ENCODE measurements at places on chromosomes 13 and 19.

- no peak for DNase-seq
These were observed 17.3 kb downstream of the EPS15L1 start for GRCh38 chr19:16454351-16454918.

- no peak for DNase-seq
These were observed 13.2 kb downstream of the ATCAY start for GRCh38 chr19:3893509-3894179.

DNA sequence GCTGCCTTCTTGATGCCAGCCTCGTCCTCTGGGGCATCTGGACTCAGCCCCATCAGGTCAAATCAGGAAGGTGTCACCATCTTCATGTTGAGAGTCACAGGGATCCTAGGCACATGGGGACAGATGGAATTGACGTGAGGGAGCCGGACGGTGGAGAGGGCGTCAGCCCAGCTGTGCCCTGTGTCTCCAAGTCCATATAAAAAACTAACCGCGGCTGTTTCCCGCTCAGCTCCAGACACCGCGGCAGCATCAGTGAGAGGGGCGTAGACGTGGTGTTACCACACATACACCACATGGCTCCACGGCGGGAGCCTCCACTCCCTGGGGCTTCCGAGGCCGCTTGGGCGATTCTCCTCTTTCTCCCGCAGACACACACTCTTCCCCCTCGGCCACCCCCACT lies 5.6 kb upstream of the PRR36 start:
- DNase-seq = no peak

DNA sequence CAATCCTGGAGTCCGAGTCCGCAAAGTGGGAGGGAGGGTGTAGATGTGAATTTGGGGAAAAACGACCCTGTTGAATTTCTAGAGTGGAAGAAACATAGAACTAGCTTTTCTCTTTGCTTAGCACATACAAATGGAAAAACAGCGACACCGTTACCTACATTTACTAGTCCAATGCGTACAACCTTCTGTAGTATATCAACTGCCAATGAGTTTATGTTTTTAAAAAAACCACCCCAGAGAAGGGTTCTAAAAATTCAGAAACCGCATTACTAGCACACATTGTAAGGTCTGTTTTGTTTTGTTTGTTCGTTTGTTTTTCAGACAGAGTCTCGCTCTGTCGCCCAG lies 332 bp upstream of the SUPT20H start:
- DNase-seq = no peak

DNA sequence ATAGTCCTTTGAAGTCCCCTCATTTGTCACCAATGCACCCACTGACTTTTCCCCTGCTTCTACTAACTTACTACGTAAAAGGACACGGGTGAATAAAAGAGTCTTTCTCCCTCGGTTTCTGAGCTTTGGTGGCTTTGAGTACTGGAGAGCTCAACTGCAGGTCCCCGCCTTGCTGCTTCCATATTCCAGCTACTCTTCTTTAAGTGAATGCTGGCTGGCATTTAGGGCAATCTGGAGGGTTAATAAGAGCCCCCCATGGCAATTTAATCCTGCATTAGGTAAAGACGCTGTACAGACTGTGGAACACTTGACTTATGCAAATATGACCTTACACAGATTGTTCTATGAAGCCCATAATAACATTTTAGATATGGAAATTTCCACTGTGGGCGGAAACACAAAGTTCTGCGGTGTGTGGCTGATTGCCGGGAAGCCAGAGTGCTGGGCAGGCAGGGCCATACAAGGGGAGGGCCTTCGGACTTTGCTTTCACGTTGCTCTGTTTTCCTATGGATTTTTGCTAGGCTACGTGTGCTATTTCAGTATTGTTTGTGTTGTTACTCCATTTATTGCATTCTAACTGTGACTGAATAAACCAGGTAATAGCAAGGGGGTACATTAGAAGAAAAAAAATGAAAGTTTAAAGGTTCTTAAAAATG lies 97.5 kb downstream of the SLC10A2 start:
- DNase-seq = no peak

GRCh38 chr19:2540646-2541454 lies 64.9 kb downstream of the GADD45B start:
- no peak for DNase-seq

DNA sequence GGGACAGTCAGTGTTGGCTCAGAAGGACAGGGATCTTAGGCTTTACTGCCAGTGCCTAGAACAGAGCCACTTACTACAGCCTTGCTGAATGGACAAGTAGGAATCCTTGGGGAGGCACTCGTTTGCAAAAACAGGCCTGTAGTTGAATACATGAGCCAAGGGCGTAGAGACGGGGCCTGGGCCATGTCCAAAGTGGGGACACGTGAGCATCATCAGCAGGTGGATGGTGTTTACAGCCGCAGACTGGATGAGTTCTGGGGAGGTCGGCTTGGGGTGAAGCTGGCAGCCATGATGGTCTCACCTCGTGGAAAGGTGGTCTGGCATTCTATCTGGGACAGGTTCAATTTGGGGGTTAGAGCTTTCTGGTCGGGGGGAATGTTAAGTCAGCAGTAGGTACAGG lies 17.5 kb downstream of the RYR1 start:
- DNase-seq = no peak

DNA sequence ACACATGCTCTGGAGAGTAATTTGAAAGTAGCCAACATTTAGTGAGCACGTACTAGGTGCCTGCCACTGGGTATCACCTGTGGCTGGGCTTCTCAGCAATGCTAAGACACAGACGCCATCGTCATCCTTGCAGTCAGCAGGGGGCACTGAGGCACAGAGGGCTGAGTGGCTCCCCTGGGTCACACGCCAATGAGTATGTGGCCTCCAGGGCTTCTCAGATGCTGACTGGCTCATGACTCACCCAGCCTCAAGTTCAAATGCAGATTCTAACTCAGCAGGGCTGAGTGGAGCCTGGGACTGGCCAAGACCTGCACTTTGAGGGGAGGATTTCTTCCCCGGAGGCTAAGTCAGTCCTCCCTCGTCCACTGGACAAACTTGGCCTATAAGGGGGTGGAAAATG lies 115.1 kb upstream of the CACNA1A start:
- no peak for DNase-seq

DNA sequence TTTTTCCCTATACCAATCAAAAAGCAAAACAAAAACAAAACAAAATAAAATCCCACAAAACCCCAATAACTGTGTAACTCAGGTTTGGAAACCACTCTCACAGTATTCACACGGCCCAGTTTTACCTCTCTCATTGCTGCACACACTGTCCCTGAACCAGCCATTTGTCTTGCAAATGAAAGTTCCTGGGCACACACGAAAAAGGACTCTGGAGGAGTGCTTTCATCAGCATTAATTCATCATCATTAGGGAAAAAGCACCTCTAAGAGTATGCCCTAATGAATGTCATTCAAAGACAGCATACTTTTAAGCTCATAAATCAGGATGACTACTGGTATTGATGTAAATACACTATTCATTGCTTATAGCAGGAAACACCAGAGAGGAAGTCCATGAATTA lies 306.3 kb downstream of the DNAJC15 start:
- no peak for DNase-seq

DNA sequence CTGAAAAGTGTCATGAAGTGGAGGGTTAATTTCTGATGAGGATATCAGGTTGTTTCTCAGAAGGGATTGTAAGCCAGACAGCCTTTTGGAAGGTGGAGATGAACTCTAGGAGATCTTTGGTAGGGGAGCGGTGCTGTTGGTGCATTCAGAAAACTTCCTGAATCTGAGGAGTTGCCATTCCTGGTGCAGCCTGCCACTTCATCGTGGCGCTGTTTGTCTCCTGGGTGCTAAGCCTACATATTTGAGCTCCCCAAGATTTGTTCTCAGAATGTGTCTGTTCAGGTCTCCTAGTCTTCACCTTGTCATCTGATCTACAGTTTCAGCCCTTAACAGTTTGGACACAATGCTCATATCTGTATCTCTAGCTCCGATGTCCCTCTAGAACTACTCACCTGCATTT lies 285.6 kb downstream of the MTUS2 start:
- DNase-seq = no peak

GRCh38 chr13:94323764-94324758 lies 155.4 kb downstream of the DCT start:
- DNase-seq = peak; percentile 7

- peak; percentile 99 for DNase-seq
These were observed at the start of gene CIRBP for GRCh38 chr19:1269065-1269477. CIRBP (plus strand) TSS chr19:1269332; CDS start chr19:1270934, 1,602 bp downstream.

GRCh38 chr13:78468621-78469020 lies 134.7 kb downstream of the POU4F1 start:
- DNase-seq = no peak

DNA sequence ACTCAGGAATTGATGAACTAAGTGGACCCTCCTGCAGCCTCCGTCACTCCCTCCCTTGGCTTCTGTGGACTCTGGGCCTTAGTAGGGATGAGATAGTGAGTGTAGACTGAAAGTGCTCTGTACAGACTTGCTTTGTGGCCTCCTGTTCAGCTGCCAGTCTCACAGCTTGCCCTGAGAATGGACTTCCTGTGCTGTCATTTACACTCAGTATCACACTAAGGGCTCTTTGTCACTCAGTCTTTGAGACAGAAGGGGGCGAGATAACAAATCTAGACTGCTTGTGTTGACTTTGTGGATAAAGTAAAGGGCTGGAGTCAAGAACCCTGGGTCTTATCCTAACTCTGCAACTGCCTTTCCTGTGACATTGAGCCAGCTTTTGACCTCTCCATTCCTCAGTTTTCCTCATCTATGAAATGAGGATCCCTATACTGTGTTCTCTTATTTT lies 21.0 kb upstream of the SPRY2 start:
- DNase-seq = no peak

DNA sequence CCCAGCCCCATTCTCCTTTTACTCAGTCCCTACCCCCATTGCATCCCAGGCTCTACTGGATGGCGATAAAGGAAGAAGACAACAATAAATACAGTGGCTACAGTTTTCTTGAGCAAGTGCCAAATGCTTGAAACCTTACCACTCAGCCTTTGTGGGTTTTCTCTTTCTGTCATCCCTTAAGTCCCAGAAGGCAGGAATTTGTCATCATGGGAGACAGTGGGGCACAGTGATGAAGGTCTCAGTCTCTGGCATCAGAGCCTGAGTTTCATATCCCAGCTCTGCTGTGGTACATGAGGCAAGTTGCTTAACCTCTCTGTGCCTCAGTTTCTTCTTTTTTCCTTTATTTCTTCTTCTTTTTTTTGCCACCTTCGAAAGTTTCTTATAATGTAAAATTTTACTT lies 5.1 kb upstream of the COMP start:
- DNase-seq = no peak

- DNase-seq = no peak
These were observed 27.9 kb downstream of the PPP5C start for GRCh38 chr19:46374536-46375475.

DNA sequence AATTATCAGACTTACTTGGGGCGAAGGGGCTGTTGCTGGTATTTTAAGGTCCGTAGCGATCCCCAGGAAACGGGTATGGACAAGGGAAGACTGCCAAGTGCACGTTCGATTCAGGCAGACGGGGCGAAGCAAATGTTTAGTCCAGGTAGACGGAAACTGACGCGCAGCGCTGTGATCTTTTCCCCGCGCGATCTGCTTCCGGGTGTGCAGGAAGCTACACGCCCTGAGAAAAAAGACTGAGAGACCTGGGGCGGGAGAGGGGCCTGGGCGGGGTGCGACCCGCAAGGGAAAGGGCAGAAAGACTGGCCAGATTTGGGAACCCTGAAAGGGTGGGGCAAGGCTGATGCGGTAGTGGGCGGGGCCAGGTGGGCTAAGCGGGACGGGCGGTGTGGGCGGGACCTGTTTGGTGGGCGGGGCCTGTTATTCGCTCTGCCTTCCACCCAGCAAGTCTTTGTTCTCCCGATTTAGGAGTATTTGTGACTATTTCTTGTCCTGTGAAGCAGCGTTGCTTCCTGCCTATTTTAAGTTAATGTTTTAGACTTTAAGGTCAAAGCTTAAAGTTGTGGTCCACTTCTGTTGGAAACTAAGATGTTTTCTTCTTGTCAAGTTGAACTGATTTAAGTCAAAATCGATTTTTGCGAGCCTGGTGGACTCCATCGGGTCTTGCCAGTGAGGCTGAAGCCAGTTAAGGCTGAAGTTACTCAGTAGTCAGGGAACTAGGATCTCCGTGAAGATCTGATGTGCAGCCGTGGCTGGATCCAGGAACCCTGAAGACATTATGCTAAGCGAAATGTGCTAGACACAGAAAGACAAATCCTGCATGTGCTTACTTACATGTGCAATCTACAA lies at the start of gene ZNF836:
TSS of gene ZNF836 (minus strand) at position 301 of the 849 bp plus-strand sequence. CDS start 3,549 bp downstream, outside the sequence.
- DNase-seq = peak; percentile 90

DNA sequence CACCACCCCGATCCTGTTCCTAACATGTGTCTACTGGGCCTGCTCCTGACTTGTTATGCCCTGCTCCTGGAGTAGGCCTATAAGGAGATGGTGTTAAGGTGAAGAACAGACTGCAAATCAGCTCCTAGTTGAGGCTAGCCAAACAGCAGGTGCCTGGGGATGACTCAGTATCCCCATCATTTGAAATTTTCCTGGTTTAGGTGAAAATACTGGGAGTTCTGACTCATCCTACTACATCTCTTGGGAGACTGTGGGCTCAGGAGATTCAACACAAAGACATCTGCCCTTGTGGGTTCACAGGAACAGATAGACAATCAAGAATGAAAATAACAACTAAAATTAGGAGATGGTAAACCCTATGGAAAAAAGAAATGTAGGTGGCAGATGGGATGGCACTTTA lies 41.2 kb downstream of the BRD4 start:
- no peak for DNase-seq

DNA sequence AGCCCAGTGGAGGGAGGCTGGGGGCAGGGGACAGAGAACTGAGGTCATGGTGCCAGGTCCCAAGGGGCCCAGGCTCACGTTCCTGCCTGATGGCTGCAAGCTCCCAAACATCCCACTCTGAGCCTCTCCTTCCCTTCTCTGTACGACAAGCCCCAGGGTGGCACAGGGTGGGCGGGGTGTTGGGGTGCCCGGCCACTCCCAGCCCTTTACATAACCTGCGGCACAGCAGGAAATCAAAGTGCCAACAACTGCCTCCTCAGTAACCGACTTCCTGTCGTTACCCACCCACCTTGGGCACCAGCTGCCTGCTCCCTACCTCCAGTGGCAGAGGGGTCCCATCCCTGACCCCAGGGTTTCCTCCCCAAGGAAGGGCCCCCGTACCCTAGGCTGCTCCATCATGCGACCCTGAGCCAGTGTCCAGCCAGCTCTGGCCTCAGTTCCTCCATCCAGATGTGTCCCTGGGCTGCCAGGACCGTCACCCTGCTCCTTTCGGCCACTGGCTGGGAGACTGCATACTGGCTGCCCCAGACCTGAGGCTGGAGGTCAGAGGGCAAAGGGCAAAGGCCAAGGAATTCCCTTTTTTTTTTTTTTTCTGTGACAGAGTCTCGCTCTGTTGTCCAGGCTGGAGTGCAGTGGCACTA lies 27.7 kb upstream of the NFIC start:
- peak; percentile 56 for DNase-seq

- no peak for DNase-seq
These were observed 190.0 kb downstream of the MZT1 start for GRCh38 chr13:72537395-72537780.

GRCh38 chr19:50912727-50913716 lies 1.8 kb upstream of the KLK4 start:
- DNase-seq = no peak

DNA sequence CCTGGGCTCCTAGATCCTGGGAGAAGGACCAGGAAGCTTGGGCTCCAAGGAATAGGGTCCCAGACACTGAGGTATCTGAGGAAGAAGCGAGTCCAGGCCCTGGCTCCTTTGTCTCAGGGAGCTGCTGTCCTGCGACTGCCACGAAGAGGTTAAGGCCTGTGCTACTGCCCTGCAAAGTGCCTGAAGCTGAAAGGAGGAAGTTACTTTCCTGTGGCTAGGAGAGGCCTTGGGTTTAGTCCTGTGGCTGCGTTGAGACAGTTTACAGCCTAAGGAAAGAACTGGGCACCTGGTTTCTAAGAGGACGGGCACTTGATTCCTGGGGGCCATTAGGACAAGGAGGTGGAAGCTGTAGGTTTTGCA lies 2.8 kb downstream of the MYADM start:
- DNase-seq = no peak

Measured in activated T-cell treated with anti-CD3 and anti-CD28 coated beads for 1 hour (primary cell).